T-helper 17 cell (primary cell): ENCODE measurements at places on chromosomes 3 and 15. TPM values are rescaled to one million over a fixed set of nuclear protein-coding genes. Genes with fewer than 3 reads are reported as not detected.

The WDR93 gene
- total RNA-seq = 0.18 TPM

The RBP2 gene
- not detected for total RNA-seq

DNA sequence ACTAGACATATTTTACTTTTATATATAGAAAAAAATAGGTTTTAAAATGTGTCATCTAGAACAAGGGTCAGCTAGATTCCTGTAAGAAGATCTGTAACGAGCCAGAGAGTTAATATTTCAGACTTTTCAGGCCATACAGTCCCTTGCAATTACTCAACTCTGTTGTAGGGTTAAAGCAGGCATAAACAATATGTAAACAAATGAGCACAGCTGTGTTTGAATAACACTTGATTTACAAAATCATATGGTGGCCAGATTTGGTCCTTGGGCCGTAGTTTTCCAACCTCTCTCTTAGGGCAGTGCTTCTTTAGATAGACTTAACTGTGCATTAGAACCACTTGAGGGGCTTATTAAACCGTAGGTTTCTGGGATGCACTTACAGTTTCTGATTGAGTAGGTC is 19.6 kb downstream of the LRRC57 start:
- peaks cover 3% of the 10 kb centered on the region for H3K4me1 ChIP-seq
- H3K27ac ChIP-seq = peak overlapping the region; percentile 1

- DNase-seq = no peak
- H3K36me3 ChIP-seq = no peaks in the 10 kb centered on the region
- no peak overlapping the region for H3K27ac ChIP-seq
- H3K4me3 ChIP-seq = no peak overlapping the region
- H3K27me3 ChIP-seq = no peaks in the 10 kb centered on the region
Observed at GRCh38 chr15:32972686-32973085, 221.8 kb downstream of the FMN1 start.

DNA sequence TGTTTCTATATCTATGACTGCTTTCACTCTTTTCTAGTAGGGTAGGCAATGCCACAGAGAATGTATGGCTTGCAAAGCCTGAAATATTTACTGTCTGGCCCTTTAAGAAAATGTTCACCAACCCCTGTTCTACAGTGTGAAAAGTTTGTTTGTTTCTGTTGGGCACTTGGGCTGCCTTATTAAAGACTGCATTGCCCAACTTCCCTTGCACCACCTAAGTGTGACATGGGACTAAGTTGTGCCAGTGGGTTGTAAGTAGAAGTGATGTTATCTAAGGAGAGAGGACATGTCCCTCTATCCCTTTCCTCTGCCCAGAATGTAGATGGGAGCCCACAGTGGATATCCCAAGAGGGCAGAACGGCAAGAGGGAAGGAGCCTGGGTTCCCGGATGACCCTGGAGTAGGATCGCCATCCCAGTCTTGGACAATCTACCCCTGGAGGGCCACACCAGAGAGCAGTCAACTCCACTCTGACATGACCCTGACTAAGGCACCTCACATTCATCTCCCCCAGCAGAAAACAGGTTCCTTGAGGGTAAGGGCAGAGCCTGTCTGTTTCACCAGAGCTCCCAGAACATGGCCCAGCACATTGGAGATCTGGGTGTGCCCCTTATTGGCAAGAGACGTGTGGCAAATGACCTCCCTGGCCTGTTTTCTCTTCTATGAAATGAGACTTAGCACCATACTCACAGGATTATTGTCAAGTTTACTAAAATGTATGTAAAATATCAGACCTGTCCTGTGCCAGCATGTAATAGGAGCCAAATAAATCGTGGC is 138.8 kb downstream of the SMAD6 start:
- peaks cover 54% of the 10 kb centered on the region for H3K27me3 ChIP-seq
- no peak for DNase-seq
- peaks cover 15% of the 10 kb centered on the region for H3K4me1 ChIP-seq
